Activated naive CD8-positive, alpha-beta T cell treated with anti-CD3 and anti-CD28 coated beads, Interleukin-2, amount 50 U/mL, for 16 hours (primary cell): ENCODE measurements at places on chromosomes 5 and 9.

DNA sequence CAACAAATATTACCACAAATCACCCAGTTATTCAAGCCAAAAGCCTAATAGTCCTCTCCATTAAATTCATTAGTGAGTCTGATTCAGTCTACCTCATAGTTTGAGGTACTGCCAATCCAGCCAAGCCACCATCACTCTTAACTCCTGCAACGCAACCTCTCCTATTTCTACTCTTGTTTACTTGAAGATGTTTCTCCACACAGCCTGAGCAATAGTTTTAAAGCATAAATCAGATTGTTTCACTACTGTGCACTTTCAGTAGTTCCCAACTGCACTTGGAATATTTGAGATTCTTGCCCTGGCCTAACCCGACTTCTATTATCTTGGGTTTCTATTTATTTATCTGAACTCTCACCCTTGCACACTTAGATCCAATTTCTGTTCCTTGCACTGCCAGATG is 85.5 kb downstream of the YIPF5 start:
- DNase-seq: no peak

DNA sequence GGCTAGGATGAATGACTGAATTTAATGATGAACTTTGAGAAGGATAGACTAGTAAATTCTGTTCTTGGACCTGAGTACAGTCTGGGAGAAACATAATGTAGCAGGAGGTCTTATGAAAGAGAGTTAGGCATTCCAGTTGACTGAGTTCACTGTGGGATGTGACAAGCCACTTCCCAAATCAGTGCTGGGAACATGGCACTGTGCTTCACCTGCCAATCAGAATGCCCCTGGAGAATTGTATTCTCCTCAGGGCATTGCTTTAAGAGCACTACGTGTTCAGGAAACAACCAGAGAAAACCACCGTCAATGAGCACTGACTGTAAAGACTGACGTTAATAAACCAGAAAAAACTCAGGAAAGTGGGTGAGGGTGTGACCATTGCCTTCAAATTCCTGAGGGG is 1.2 kb downstream of the CCDC107 start:
- DNase-seq: no peak

- DNase-seq: no peak
Measured at GRCh38 chr5:76074487-76075065, 8.6 kb upstream of the SV2C start.

- DNase-seq: no peak
Measured at GRCh38 chr9:86665416-86665815, 281.9 kb downstream of the GAS1 start.

GRCh38 chr5:124631874-124632550 is 114.4 kb downstream of the ZNF608 start:
- no peak for DNase-seq

DNA sequence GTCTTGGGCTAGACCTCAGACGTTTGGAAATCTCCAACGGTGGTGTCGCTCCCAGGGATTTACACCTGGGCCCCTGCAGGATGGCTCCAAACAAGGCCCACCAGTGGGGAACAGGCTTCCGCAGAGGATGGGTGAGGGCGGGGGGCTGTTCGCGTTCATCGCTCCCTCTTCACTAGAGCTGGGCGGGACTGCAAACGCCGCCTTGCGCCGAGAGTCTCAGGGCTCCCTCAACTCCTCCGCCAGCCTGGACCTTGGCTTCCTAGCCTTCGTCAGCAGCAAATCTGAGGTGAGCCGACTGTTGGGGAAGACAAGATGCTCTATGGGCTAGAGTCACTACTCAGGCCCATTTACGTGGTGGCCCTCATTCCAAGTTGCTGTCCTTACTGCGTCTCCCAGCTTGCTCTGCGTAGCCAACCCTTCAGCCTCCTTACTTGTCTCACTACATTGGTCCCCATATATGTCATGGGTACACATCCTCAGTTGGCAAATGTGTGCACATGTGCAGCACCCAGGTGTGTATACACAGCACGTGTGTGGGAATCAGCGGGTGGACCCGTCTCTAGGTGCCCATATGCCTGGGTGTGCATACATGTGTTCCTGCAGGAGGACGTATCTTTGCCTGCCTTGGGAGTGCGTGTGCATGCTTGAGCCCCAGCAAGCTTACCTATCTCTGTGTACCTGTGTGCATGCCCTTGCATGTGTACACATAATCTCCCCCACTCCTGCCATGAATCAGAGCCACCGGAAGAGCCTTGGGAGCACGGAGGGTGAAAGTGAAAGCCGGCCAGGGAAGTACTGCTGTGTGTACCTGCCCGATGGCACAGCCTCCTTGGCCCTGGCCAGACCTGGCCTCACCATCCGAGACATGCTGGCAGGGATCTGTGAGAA is 10.5 kb downstream of the RGS14 start:
- DNase-seq: no peak

DNA sequence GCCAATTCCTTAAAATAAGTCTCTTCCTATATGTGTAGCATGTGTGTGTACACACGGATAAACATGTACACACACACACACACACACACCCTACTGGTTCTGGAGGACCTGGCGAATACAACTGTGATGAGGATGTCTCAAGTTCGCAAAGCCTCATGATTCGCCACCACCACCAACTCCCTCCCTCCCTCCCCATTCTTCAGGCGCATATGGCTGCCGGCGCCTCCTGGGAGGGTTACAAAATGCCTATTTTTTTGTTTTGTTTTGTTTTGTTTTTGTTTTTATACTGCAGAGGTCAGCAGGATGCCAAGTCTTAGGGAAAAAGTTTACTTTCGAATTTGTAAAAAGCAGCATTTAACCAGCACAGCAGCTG is 88.0 kb downstream of the DAP start:
- DNase-seq: no peak

DNA sequence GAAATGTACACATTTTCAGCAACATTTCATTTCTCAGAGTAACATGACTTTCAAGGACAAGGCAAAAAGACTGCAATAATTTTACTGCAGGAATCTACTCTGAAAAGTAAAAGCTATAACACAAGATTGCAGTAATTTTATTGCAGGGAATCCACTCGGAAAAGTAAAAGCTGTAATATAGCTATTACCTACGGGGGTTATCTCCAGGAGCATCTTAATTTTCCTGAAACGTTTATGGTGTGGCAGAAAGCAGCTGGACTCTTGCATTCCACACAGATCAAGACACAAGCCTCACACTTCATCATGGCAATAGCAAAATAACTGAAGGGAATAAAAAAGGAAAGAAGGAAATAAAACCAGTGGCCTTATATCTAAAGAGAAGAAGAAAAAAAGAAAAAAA is 171.2 kb downstream of the TSSK1B start:
- DNase-seq: no peak

- DNase-seq: no peak
Measured at GRCh38 chr9:127768698-127769097, 9.8 kb downstream of the SH2D3C start.
